Cardiac atrium fibroblast (primary cell): ENCODE measurements at places on chromosomes 12 and 14. TPM values are rescaled to one million over a fixed set of nuclear protein-coding genes. Genes with fewer than 3 reads are reported as not detected.

REM2 gene
- not detected in 2 replicates for total RNA-seq

FGD4 gene
- total RNA-seq = 9.0 and 11.8 TPM in 2 replicates

IL31 gene
- total RNA-seq = not detected in 2 replicates

LRFN5 gene
- 1.3 and 1.6 TPM in 2 replicates for total RNA-seq

FSCB gene
- total RNA-seq = not detected in 2 replicates

SEC23A gene
- total RNA-seq = 178 and 240 TPM in 2 replicates

DDX23 gene
- total RNA-seq = 39.7 and 41.5 TPM in 2 replicates

C12orf50 gene
- not detected in 2 replicates for total RNA-seq

STON2 gene
- total RNA-seq = 0.16 TPM in 1 of 2 replicates, not detected in the other

GPD1 gene
- not detected in 2 replicates for total RNA-seq

SLC6A15 gene
- total RNA-seq = 1.6 and 2.3 TPM in 2 replicates

NID2 gene
- 394 and 648 TPM in 2 replicates for total RNA-seq

GPR162 gene
- total RNA-seq = 2.6 and 7.0 TPM in 2 replicates

TSPAN19 gene
- not detected in 2 replicates for total RNA-seq

SYNDIG1L gene
- total RNA-seq = not detected in 2 replicates

ATP5MC2 gene
- total RNA-seq = 293 and 344 TPM in 2 replicates

KRT79 gene
- total RNA-seq = not detected in 2 replicates

DNAJC22 gene
- total RNA-seq = 0.72 and 1.5 TPM in 2 replicates
